ENCODE measurements at places on chromosomes 13 and 19. TPM values are rescaled to one million over a fixed set of nuclear protein-coding genes. Genes with fewer than 3 reads are reported as not detected.

TYROBP gene
- 13.3 TPM for polyA plus RNA-seq

CYP4F11 gene
- polyA plus RNA-seq, result not detected

GRCh38 chr19:16519230-16519687 lies 23.0 kb downstream of the CHERP start:
- no peak for DNase-seq

ZNF724 gene
- polyA plus RNA-seq, result 6.9 TPM

All from right lung (tissue), 10 donors.